NCI-H187 treated with DMSO at 0.1 percent for 48 hours (cell line): ENCODE measurements at places on chromosomes 2 and 18.

- no peak for DNase-seq
These were observed 678 bp upstream of the VAPA start for GRCh38 chr18:9913151-9913525.

- DNase-seq: no peak
These were observed 106.7 kb upstream of the ARL4C start for GRCh38 chr2:234603619-234604018.

DNA sequence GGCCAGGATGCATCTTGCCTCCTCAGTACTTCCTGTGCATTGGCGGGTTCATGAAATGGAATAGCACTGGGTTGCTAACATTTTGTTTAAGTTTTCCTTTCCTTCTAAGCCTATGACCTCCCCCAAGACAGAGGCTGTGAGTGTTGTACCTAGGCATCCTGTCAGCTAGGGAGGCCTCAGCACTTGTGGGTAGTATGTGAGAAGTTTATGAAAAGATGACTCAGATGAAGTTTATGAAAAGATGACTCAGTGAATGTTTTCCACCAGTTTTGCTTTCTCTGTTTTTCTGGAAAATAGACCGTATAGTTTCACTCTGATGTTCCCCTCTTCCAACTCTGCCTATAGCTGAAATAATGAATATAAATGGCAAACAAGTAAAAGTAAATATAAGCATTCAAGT, 412.9 kb downstream of the TMEM182 start:
- DNase-seq: no peak

- DNase-seq: no peak
These were observed 1516.1 kb downstream of the RPIA start for GRCh38 chr2:90207454-90208058.

DNA sequence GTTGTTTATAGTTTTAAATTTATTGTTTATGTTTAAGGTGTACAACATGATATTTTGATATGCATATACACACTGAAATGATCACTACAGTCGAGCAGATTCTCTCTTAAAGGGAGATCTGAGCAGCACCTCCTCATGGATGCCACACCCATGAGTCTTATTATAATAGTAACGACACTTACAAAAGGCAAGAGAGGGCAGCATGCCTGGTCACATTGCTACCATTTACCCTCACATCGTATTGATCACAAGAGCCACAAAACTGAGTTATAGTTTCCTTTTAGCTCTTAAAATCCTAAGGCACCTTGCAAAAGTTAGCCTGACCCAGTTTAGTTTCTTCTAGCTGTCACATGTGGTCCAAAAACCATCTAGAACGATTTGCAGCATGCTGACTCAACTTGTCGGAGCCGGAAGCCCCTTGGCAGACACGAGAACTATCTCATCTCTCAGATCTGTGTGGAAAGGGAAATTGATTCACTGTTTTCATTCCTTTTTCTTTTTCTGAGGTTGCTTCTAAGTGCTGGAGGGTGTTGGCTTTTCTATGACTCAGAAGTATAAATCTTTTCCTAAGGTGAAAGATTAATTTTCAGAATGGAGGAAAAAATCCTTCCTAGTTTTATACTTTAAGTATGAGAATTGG, 85.3 kb downstream of the CDC42EP3 start:
- DNase-seq: no peak

- no peak for DNase-seq
These were observed 172.2 kb upstream of the HAAO start for GRCh38 chr2:42964439-42965083.

GRCh38 chr2:71839826-71840225, 307.8 kb downstream of the CYP26B1 start:
- no peak for DNase-seq

- DNase-seq: no peak
These were observed 557.5 kb downstream of the ARHGAP15 start for GRCh38 chr2:143686585-143687164.

DNA sequence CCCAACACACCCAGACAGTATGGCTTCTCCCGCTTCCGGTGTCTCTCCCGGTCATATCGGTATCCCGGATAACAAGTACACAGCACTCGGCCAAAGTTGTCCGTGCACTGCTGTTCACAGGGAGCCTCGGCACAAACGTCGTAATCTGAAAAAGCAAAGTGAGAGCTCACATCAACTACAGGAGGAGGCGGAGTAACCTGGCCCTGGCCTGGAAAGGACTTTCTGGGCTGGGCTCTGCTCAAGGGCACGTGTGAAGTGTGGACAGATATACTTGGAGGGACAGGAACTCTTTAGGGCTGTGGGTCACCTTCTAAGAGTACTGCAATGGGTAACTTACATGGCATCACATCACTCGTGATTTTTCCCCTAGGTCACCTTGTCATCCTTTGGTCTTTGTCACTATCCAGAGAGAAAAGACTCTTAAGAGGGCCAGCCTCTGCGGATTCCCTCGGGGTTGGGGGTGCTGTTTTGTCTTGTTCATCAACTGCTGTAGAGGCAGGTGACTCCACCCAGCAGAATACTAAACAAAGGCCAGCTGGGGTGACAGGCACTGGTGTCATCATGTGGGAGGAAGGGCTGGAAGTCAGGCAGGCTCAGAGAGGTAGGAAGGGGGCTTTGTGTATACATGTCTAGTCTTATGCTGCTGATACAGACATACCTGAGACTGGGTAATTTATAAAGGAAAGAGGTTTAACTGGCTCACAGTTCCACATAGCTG, 110.6 kb upstream of the LMAN1 start:
- DNase-seq: no peak

DNA sequence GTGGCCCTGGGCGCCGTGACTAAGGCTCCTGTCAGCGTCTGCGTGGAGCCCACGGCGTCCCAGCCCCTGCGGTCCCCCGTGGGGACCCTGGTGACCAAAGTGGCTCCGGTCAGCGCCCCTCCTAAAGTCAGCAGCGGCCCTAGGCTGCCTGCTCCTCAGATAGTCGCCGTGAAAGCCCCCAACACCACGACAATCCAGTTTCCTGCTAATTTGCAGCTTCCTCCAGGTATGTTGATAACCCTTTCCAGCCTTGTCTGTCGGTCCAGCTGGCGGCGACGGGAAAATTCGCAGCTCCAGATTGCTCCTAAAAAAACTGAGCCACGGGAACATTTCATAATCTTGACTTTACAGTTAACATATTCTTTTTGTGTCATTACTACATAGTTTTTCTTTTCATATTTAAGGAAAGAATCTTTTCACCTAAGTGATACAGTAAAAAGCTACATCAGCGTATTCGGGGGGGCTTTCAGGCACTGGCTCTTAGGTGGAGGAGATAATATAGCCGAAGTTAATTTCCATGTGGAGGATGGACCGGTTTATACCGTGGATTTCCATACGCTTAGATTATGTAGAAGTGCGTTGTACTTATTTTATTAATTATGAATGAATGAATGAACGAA, 916 bp downstream of the TAF4B start:
- no peak for DNase-seq

DNA sequence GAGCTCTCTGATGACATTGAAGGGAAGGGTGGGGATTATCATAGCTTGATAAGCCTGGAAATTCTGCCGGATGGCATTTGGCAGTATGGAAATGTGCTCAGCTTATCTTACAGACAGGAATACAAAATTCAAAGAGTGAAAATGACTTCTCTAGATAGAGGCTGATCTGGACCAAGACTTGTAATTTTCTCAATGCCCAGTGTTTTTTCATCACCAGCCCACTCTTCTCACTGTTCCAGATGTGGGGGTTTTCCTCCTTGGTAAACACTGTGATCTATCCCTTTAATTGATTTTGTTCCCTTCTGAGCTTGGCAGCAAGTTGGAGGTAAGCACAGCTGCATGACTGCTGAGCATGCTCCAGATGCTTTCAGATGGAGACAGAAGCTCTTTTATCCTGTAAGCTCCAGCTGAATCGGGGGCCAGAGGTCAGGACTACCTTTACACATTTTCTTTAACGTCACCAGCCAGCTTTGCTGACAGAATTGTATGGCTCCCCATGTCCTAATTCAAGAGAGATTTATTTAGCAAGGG, 287.4 kb upstream of the TCF4 start:
- no peak for DNase-seq
